Stimulated activated CD4-positive, alpha-beta T cell treated with anti-CD3 and anti-CD28 coated beads, TNF-alpha, amount 100 ng/mL, for 24 hours (primary cell): ENCODE measurements at places on chromosomes 16 and 17.
A peak's percentile ranks its signal among the peaks of the same experiment; 100 is the strongest.

GRCh38 chr16:64236316-64236715 lies 885.5 kb downstream of the CDH11 start:
- DNase-seq: no peak

GRCh38 chr17:61065263-61065773 lies 334.3 kb upstream of the TBX2 start:
- no peak for DNase-seq

DNA sequence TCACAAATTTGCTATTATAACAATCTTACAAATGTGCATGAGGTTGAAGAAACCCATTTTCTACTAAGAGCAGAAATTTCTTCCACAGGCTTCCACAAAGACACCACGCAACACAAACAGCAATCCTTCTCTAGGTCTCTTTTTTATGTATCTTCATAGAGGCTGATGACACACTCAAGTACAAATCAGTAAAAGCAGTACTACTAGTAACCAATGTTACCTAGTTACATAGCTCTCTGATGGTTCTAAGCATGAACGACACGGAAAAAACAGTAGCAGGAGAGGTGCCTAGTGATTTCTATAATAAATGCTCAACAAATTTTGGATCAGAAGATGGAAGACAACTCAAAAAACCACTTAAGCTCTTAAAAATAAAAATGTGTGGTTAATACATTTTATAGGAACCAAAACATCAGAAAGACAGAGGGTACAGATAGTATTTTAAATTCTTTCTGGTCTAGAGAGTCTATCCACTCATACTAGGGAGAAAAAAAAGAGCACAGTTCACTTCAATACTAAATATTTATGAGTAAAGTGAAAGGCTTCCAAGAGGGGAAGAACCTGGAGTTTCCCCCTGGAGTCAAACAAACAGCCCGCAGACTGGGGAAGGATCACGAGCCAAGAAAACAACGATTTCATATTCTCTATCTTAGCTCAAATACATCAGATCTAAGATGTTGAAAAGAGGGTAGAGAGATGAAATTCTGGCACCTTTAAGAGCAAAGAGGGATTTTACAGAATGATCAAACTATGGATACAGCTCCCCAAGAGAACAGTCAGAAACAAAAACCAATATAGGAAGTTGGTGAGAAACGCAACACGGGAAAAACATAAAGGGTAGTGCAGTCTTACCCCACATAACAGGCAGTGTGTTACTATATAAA lies 40.2 kb downstream of the SMG6 start:
- DNase-seq: no peak

DNA sequence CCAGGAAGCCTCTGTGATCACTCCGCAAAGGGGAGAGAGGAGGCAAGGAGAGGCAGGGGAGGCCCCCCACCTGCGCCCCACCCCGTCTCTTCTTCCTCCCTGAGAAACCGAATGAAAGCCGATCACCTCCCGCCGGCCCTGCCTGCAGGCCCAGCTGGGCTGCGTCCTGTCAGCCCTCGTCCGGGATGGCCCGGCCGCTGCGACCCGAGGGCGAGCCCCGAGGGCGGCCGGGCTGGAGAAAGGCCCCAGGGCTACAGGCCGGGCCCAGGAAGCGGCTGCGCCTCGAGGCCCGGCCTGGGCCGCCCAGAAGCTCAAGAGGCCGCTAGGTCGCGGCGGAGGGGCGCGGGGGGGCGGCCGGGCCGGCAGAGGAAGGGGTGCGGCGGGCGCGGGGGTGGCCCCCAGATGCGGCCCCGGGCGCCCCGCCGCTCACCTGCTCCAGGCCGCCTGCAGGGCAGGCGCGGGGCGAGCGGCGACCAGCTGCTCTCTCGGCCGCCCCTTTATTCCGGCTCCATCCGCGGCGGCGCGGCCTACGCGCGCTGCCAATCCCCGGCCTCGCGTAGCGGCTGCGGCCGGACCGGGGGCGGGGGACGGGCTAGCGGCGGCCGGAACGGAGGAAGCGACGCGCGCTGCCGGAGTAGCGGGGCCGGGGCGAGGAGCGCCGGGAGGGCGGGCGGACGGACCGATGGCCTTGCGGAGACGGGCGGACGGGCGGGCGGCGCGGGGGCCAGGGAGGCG lies at the start of gene ZNF319:
TSS of gene ZNF319 (minus strand) at position 702 of the 735 bp plus-strand sequence. CDS start 2,407 bp downstream, outside the sequence.
- no peak for DNase-seq

GRCh38 chr17:51355441-51356410 lies 95.4 kb downstream of the UTP18 start:
- no peak for DNase-seq

DNA sequence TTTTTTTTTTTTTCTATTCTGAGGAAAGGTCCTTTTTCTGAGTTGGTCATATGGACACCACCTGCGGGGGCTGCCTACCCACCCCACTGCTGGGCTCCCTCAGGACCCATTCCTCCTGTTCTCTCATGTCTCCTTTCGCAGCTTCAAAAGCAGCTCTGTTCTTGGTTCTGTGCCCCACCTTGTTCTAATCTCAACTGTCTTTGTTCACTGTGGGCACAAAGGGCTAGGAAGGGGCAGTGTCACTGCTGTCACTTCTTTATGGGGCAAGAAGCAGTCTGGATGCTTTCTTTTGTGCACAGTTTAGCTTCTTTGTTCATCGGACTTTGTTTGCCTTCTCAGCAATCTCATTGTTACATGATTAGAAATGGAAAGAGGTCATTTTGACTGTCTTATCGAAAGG lies 7.1 kb downstream of the GOSR2 start:
- DNase-seq: no peak

DNA sequence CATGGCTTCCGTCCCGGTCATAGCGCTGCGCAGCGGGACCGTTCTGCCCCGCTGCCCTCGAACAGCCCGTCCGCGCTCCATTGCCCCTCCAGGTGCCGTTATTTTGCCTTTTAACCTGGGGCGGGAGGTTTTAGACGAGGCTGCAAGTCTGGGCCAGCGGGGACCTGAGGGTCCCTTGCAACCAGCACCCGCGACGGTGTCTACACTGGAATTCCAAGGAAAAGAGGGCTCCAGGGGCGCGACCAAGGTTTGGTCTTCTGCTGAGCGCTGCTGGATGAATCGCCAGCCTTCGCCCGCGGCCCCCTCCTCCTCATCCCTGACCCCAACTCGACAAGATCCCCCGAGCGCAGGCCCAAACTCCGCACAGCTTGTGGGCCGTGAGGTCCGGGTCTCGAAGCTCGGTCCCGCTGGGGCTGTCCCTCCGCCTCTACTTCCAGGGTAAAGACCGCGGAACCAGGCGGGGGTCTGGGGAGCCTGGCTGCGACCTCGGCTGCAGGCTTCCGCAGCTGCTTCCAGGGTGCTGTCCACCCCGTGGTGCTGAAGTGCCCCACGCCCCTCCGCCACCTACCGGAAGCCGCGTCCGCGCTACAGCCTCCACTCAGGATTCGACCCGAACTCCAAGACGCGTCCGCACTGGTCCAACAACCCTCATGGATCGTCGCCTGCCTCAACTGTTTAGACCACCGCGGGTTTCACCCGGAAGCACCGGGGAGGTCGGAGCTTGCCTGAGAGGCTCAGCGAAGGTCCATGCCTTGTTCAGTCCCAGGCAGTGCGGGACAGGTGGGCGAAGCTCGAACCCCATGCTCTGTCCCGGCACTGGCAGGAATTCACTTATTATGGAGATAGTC lies 10.1 kb upstream of the CA4 start:
- DNase-seq: peak; percentile 59

DNA sequence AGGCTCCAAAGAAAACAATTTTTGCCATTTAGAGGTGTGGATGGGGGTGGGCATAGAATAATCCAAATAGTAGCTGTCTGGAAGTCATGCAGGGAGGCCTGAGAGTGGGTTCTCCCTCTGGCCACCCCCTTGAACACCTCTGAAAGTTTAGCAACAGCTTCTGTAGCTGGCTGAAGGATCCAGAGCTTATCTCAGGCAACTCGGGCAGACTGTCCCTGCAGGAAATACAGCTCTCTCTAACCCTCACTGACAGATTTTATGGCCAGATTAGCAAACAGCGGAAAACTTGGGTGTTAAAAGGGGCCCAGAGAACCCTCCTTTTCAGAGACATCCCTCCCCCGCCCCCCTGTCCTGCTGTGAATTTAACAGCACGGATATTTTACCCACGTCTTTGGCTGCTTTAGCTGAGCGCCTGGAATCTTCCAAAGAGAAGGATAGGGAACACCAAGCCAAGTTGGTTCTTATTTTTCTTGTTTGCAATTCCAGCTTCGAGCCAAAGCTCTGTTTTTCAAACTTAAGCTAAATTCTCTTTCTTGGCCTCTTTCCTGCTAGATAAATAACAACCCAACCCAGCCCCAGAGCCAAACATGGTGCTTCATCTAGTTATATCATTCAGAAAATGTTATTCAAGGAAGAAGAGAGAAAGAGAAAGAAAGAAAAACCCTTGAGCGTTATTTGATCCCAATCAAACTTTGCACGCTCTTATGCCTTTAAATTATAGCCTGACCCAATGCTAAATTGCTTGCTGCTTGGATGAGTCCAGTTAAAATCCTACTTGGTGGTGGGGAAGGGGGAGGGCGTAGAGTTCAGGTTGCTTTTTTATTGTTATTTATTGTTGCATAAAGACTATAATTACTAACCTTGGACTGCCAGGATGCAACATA lies 2.3 kb upstream of the HOXB2 start:
- no peak for DNase-seq

- DNase-seq: no peak
Observed at GRCh38 chr16:75250809-75251279, 580 bp downstream of the BCAR1 start.

- DNase-seq: no peak
Observed at GRCh38 chr17:38538906-38539305, 66.8 kb downstream of the SRCIN1 start.

- no peak for DNase-seq
Observed at GRCh38 chr16:64017796-64018195, 1104.1 kb downstream of the CDH11 start.

DNA sequence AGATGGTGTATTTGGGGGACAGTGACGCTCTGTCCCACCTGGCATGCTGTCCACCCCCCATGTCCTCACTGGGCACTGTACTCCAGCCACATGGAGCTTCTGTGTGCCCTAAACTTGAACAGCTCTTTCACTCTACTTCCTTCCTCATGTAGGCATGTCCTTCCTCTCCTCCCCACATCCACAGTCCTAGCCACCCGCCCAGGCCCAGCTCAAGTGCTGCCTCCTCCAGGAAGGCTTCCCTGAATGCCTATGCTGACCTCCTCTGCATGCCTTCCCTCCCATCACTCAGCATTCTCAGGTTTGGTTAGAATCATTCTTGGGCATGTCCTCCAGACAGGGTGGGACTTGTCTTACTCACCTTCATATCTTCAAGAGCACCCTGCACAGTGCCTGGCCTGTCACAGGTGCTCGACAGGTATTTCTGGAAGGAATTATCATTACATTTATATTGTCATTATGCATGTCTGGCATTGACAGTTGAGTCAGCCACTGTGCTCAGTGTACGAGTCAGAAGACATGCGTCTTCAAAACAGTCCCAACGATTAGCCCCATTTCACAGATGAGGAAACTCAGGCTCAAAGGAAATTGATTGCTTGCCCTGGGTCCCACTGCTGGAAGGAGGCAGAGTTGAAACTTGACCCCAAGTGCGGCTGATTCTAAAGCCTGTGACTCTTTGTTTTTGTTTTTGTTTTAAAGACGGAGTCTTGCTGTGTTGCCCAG lies 42.1 kb upstream of the TOB1 start:
- no peak for DNase-seq

DNA sequence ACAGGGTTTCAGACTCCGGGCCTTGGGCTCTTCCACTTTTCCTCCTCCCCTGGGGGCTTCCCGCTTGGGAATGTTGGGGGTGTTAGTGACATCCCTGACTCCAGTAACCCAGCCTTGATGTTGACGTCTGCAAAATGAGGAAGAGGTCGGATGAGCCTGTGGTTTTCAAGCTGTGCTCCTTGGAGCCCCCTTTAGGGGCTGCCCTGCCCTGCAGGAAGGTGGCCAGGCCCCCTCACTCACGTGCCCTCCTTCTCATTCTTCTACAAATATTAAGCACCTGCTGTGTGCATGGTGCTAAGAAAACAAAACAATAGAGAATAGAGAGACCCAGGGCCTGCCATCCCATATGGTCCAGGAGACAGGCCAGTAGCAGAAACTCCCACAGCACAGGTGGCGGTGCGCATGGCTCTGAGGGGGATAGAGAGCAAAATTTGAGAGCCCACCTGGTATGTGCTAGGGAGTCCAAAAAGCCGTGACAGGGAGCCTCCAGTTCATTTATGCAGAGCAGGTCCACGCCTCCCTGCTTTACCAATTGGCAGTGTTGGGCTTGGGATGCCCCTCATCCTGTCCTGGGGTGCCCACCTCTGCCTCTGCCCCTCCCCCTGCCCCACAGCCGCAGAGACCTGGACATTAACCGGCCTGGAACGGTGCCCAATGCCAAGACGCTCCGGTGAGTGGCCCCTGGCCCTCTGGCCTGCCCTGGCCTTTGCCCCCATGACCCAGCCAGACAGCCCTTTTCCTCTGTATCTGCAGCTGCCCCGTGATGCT lies 7.4 kb downstream of the NDRG4 start:
- DNase-seq: no peak

GRCh38 chr17:57959929-57960328 lies 4.7 kb upstream of the CUEDC1 start:
- DNase-seq: no peak

DNA sequence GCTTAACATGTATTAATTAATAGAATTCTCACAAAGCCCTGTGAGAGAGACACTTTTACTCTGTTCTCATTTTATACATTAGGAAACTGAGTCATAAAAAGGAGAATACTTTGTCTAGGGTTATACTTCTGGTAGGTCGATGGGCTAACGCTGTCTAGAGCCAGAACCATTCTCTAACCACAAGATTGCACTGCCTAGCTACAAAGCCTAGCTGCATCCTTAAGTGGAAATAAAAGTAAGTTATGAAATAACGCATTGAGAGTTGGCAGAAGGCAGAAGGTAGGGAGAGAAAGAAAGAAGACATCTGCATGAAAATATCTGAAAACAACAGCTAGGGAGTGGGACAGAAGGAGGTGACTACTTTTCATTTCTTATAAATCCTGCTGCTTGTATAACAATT lies 33.2 kb downstream of the IRX6 start:
- DNase-seq: no peak

- no peak for DNase-seq
Observed at GRCh38 chr17:74850914-74851313, 8.8 kb downstream of the GRIN2C start.

- no peak for DNase-seq
Observed at GRCh38 chr16:1108299-1109252, 12.5 kb upstream of the C1QTNF8 start.

DNA sequence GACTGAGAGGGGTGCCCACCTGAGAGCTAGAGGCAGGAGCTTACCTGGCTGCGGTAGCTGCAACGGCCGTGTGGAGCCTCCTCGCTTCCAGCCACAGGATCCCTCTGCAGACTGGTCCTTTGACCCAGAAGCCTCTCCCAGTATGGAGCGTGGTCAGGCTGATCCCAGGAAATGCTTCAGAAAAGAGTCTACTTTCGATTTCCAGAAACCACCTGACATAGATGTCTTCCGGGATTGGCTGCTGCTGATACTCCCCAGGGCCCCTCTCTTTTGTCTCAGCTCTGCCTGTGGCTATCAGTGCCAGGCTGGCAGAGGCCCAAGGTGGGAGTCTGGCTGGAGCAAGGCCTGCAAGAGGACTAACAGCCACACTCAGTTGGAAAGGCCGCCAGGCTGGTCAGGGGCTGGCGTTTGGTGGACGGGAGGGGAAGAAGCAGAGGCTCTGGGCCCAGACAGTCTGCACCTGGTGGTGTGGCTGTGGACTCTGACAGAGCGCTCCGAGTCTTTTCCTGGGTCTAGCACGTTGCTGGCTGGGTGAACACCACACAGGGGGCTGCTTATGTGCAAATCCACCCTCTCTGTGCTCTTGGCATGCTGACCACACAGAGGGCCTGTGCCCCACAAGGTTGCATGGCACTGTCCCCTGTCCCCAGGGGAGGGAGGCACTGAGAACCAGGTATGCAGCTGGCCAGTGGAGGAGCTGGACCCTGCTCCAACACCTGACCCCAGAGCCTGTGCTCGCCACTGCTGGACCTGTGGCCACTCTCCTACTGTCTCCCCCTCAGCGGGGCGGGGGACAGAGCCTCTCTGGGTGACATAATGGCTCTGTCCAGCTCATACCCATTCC lies at the start of gene LGALS3BP:
TSS of gene LGALS3BP (minus strand) at position 144 of the 844 bp plus-strand sequence. CDS start 2,732 bp downstream, outside the sequence.
- DNase-seq: peak; percentile 2
